ENCODE measurements at places on chromosomes 16 and 17.

DNA sequence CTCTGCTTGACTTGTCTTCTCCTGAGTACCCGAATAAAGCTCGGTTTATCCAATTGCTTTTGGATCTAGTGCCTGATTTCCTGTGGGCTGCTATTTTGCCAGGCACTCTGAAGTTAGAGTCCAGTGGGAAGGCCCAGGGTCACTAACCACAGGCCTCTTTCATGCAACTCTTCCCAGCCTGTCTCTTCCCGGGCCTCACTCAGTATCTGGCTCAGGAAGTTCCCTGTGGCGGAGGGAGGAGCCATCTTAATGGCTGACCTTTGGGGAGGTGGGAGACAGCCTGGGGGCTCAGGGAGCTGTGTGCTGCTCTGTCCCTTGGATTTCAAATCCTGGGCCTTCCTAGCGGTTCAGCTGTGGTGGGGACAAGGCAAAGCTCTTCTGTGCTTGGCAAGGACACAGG is 328.5 kb downstream of the SLC39A11 start:
- no peak for DNase-seq

DNA sequence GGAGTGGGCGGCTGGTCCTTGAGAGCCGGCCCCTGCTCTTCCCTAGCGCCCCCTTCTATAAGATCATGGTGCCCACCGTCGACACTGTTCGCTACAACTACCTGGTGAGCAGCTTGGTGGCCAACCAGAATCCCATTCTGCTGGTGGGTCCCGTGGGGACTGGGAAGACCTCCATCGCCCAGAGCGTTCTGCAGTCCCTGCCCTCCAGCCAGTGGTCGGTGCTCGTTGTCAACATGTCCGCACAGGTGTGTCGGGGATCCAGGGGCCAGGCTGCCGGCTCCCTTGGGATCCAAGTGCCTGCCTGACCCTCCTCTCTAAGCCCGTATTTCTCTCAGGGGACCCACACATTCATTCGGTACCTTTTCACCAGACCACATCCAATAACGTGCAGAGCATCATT is 41.4 kb upstream of the KDM6B start:
- DNase-seq = no peak

DNA sequence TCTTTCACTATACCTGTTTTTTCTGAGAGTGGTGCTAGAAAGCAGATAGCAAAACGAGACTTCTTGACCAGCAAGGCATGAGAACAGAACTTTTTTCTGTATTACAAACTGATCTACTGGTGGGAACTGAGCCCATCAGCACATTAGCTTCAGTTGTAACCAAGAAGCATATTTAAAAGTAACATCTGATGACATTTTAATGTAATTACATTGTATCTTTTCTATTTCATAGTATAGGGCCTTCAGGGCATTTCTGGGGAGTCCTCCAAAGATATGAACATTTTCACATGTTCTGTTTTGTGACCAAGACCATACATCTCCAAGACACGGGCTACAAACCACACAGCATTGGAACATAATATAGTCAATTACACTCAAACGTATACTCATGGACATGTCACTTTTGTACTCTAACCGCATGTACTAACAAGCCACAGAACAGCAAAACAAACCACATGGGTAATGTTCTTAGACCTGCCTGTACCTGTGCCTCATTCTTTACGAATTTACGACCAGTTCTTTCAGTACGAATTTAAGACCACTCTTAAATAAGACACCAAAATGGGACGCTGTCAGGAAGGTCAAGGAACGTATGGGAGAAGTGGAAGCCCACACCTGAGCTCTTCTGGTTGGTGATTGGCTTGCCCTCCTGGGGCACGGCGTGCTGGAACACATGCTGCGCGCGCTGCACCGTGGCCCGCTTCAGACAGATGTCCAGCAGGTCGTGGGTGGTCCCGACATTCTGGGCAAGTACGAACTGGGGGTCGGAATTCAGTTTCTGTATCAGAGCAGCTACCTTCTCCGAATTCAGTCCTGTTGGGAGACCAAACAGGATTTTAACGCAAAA is 825 bp downstream of the BLMH start:
- DNase-seq = peak; percentile 11

DNA sequence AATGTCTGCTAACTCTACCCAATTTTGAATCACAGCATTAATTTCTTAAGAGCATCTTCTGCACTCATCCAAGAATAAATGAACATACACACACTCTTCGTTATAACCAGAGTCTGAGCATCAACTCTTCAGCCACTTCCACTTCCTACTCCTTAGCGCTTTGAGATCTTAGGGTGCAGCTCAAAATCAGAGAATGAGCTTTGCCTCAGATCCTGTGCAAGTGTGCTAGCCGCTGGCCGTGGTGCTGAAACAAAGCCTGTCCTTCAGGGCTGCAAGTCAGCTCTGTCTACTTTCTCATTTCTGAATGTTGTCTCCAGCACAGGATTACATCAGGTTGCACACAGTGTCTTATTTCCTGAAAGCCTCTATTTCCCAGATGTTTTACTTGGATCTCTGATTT is 165.4 kb downstream of the AIPL1 start:
- no peak for DNase-seq

- no peak for DNase-seq
These were observed 56.4 kb upstream of the IRX3 start for GRCh38 chr16:54342966-54343365.

DNA sequence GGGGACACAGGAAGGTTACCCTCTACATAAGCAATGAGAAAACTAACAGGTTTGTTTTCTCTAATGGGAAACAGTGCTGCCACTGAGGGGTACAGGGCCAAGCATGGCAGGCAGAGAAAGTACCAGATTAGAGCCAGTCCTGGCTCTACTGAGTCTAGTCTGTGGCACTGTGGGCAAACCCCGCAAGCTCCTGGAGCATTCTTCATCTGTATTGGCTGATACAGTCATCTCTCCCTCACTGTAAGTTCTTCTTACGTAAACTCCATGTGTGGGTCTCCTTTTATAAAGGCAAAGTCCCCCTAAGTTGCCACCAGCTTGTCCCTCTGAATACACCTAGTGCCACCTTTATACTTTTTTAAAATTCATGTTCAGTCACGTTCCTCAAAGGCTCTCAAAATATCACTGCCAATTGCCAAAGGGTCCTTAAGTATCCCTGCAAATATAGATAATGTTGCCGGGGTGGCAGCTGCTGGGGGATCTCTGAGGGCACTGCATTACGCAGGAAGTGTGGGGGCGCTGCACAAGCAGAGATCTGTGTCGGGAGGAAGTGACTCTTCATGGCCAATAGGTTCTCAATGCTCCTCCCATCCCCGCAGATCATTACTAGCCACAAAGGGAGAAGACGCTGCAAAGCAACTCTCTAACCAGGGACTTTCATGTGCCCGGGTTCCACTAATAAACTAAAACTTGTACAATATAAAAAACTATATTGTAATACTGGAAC is 18.8 kb downstream of the XPO6 start:
- DNase-seq = peak; percentile 60

DNA sequence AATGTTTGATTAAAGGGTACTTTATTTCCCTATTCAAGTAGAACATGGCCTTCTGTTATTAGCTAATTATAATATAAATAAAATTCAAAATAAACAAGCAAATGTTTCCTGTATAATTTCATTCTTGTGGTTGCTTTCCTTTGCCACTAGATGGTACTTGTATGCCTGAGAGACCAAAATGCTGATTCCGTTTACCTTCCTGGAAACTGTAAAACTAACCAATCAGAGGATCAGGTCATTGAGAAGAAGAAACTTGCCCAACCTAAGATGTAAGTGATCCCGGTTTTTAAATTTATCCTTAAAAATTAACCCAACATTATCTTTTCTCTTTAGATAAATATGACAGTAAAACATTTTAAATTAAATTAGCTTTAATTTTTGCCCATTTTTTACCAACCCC is 8.1 kb upstream of the ABCA5 start:
- DNase-seq = no peak

GRCh38 chr17:27511168-27511883 is 55.1 kb downstream of the KSR1 start:
- no peak for DNase-seq

DNA sequence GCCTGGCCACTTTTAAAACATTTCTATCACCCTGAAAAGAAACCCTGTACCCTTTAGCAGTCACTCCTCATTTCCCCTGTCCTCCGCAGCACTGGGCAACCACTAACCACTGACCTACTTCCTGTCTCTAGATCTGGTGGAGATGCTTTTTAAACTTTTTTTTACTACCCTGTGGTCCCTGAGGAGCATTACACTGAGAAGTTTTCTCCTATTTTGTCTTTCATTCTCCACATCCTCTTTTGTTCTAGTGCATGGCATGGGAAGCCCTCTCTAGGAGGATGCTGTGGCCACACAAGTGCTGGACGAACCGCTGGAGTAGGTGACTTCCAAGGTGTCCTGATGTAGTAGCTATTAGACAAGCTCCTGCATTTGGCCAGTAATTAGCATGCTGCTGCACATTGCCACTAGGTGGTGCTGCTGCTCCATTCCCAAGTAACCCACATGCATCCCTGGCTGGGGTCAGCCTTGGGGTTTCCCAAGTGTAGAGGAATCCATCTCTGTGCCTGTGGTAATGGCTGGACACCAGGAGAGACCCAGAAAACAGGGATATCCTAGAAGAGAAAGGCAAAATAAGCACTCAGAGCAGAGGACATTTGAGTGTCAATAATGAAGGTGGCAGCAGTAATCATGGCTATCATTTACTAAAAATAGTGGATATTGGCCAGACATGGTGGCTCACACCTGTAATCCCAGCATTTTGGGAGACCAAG is 143.8 kb upstream of the CRHR1 start:
- DNase-seq = peak; percentile 69

GRCh38 chr17:550041-550398 is 164.6 kb downstream of the VPS53 start:
- DNase-seq = no peak

All from activated T-cell treated with anti-CD3 and anti-CD28 coated beads for 1 hour (primary cell).